ENCODE measurements at places on chromosomes 16 and 17.

GRCh38 chr17:59838052-59838916 is 54.5 kb downstream of the TUBD1 start:
- DNase-seq = no peak

- no peak for DNase-seq
Observed at GRCh38 chr17:79224903-79225302, 150.3 kb downstream of the ENGASE start.

DNA sequence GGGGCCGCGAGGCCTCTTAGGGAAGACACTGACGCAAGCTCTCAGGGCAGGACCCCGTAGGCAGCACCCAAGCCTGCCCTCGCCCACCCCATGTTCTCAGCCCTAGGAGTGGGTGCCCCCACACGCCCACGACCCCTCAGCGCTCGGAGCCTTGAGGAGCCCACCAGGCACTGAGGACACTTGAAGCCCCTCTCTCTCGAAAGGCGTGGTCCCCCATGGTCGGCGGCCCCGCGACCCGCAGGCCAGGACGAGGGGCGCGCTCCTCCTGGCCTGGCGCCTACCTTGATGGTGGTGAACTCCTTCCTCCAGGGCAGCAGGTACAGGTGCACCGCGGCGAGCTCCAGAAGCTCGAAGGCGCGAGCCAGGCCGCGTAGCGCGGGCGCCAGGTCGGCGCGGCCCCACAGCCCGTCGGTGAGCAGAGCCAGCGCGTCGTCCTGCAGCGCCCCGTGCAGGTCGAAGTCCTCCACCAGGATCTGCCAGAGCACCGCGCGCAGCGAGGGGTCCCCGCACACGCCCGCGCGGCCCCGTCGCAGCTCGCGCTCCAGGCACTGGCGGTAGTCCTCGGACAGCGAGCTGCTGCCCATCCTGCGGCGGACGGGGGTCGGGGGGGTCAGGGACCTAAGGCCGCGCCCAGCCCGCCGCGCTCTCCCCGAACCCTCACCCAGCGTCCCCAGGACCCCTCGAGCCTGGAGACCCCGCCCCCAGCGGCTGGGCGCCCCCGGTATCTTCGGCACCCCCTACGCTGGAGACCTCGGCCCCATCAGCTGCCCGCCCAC is 668 bp downstream of the SPATA2L start:
- no peak for DNase-seq

GRCh38 chr17:54009502-54009901 is 186.8 kb downstream of the KIF2B start:
- no peak for DNase-seq

DNA sequence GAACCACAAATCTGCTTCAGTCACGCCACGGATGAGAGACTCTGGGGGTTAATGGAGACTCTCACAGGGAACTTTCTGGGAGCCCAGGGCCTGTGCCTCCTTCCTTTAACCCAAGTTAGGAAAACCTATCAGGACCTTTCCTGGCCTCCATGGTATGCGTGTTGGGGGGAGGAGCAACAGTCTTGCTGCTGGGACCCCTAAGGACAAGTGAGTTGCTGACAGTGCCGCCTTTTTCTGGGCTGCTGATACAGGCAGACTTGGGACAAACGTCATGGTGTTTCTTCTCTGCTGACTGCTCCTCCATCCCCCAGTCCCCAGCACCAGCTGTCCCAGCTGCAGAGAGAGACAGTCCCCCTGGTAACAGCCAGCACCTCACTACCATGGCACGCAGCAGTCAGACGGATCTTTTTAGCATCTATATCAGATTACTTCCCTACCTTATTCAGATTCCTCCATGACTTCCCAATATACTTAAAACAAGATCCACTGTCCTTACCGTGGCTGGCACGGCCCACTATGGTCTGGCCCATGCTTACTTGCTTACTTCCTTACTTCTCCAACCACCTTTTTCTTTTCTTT is 6.5 kb downstream of the DPEP2NB start:
- DNase-seq = no peak

DNA sequence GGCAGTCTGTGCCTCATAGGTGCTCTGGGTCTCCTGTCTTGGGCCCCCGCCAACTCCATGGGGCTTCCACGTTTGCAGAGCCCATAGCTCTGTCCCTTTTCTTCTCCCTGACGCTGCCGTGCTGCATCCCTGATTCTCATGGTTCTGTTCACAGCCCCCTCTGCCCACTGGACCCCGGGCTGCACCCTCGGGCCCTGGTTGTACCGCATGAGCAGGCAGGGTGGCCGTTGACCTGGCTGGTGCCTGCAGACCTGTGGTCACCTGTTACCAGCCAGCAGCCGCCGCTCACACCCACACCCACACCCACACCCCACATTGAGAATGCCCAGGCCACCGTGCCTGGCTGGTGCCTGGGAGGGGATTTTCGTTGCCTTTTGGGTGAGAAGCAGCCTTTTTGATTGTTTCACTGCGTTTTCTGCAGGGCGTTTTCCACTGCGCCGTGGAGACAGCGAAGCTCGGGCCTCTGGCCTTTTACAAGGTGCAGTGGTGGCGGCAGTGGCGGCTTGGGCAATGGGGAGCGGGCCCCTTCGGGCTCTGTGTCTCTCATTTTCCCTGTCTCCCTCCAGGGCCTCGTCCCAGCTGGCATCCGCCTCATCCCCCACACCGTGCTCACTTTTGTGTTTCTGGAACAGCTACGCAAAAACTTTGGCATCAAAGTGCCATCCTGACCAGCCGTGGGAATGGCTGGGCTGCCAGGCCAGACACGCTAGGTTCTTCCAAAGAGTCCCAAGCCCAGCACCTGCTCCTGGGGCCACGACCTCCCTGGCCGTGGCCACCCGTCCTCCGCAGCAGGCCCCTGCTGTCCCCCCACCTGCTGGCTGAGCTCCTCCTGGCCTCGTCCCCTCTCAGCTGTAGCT is 7.6 kb downstream of the SLC25A10 start:
- DNase-seq = no peak

DNA sequence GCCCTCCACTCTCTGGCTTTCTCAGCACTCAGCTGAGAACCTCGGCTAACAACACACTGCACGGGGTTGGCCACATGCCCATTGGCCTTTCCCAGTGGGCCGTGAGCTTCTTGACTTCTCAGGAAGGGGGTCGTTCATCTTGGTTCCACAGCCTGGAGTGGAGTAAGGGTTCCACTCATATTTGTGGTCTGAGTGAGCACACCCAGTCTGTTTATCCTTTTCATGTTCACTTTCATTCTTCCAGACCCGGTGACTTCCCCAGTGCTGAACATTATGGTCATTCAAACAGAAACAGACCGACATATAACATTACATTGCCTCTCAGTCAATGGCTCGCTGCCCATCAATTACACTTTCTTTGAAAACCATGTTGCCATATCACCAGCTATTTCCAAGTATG is 8.2 kb downstream of the MILR1 start:
- peak; percentile 52 for DNase-seq

GRCh38 chr17:41322094-41322902 is 6.8 kb upstream of the KRTAP17-1 start:
- peak; percentile 35 for DNase-seq

DNA sequence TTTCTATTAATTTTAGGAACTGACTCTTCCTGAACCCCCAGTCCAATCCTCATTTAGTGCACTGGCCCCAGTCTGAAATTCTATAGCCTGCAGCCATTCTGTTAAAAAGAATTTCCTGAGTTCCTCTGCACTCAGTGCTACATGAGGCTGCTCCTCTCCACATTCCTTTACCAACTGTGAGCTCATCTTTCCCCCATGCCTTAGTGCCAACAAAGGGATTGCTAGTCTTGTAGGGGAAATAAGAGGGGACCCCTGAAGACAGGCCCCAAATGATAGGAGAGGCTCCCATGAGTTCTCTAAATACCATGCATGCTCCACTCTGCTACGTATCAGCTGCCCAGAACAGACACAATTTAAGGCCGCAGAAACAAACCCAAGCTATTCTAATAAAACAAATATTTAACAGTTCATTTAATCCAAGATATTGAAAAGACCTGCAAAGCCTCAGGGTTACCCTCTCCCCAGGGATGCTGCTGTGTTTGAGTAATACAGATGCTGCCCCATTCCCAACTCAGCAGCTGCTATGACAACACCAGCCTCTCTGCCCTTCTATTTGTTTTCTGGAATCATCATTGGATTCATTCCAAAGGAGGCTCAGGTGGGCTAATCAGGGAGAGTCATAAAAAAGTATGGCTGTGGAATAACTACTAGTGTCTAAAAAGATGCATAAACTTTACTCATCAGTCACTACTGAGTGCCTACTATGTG is 228.5 kb downstream of the TOX3 start:
- no peak for DNase-seq

GRCh38 chr17:56777859-56778258 is 55.9 kb downstream of the C17orf67 start:
- no peak for DNase-seq

GRCh38 chr17:77049440-77049839 is 91.3 kb upstream of the SEC14L1 start:
- DNase-seq = no peak

- no peak for DNase-seq
Observed at GRCh38 chr16:58970775-58971174, 236.7 kb upstream of the GOT2 start.

- peak; percentile 100 for DNase-seq
Observed at GRCh38 chr17:59154721-59155438, at the start of gene SKA2. TSS of gene SKA2 (minus strand) at chr17:59155186. CDS start at chr17:59155163, 23 bp downstream.

- no peak for DNase-seq
Observed at GRCh38 chr17:72226322-72226721, 105.5 kb downstream of the SOX9 start.

- no peak for DNase-seq
Observed at GRCh38 chr16:24920568-24920967, 74.8 kb downstream of the SLC5A11 start.

DNA sequence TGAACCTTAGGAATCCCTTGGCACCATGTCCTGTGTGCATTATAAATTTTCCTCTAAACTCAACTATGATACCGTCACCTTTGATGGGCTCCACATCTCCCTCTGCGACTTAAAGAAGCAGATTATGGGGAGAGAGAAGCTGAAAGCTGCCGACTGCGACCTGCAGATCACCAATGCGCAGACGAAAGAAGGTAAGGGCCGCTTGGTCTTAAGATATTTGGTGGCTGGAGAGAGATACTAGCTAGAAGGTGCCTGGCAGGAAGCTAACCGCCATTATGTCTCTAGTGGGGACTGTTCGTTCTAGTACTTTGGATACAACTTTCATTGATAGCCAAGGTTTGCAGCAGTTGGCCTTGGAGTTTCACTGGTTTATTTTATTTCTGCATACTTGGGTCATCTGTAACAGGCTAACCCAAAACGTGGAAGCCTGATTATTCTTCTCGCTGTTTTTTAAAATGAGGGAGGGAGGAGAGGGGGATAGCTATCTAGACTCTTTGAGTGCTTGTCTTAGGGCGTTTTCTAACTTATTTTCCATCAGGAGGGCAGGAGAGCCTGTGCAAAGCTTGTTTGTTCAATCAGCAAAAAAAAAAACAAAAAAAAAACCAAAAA is 1.3 kb downstream of the RBBP6 start:
- DNase-seq = no peak

GRCh38 chr16:17261197-17261858 is 209.4 kb downstream of the XYLT1 start:
- no peak for DNase-seq

DNA sequence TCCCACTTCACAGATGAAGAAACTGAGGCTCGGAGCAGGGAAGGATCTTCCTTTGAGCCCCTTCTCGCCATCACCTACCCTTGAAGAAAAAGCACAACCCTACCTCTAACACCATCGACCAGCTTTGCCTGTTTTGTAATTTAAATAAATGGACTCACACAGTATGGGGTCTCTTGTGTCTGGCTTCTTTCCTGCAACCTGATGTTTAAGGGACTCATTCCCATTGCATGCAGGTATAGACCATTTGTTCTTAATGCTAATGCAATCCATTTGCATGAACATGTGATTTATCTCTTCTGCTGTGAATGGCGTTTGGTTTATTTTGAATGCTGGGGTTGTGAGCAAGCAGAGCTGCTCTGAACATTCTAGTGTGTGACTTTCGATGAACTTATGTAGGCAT is 150.8 kb upstream of the FOXF1 start:
- DNase-seq = no peak

DNA sequence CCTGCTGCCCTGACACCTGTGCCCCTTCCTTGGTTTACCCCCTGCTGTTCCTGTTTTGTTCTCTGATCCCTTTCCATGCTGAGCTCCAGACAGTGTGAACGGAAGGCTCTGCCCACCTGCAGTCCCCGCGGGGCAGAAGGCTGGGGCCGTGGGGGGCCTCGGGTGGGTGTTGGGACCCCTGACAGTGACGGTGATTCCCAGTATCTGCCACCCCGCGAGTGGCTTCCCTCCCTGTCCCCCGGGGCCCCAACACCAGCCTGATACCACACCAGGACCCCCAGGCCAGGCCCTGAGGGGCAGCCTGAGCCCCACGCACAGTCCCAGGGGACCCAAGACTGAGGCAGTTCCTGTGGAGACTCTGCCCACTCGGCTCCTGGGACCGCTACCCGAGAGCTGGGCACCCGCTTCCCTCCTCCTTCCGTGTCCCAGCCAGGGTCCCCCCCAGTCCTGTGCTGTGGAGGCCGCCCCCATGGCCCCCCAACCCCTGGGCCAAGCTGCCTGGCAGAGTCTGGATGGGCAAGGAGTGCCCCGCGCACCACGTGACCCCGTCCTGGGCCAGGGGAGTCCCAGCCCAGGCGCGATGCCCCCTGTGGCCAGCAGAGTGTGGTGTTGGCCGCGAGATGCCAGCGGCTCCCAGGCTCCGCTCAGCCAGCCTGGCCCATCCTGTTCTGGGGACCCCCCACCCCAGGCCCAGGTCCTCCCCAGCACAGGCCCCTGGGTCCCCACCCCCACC is 10.0 kb upstream of the C1QTNF8 start:
- DNase-seq = no peak

GRCh38 chr16:54538276-54538675 is 251.7 kb upstream of the IRX3 start:
- DNase-seq = no peak

- no peak for DNase-seq
Observed at GRCh38 chr17:13575466-13575865, 26.3 kb downstream of the HS3ST3A1 start.

GRCh38 chr17:19707728-19708221 is 8.6 kb downstream of the SLC47A2 start:
- no peak for DNase-seq

DNA sequence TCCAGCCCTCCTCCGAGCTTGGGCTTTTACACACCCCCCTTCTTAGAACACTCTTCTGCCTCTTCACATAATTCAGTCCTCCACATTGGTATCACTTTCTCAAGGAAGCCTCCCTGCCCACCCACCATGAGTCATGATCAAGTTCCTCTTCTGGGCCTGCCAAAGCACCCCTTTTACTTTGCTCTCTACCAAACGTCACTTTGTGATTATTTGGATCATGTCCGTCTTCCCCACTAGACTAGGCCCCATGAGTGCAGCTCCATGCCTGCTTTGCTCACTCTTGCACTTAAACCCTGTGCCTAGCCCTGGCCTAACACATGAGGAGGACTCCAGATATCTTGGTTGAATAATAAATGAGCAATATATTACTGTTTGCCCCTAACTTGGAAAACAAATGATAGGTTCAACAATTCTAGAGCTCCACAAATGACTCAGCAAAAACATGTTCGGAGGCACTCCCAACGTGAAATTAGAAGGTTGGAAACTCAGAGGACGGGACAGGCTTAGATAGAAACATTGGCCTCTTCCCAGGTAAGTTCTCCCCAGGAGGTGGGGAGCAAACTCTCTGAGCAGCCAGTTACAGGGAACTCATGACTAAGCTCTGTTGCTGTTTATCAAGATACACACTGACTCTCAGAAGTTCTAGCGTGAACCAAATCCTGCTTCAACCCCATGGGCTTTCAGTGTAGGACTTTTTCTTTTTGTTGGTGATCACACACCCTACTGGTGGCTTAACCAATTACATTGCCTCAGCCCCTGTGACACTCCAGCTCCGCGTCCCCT is 28.3 kb downstream of the G6PC1 start:
- peak; percentile 42 for DNase-seq
